CD4-positive, alpha-beta T cell treated with Interleukin-4 for 1 hour (primary cell): ENCODE measurements at places on chromosomes 12 and 14.

- DNase-seq = no peak
Measured at GRCh38 chr12:57454566-57455373, at the start of gene INHBE. INHBE (plus strand) TSS chr12:57455307; CDS start chr12:57455537, 230 bp downstream.

DNA sequence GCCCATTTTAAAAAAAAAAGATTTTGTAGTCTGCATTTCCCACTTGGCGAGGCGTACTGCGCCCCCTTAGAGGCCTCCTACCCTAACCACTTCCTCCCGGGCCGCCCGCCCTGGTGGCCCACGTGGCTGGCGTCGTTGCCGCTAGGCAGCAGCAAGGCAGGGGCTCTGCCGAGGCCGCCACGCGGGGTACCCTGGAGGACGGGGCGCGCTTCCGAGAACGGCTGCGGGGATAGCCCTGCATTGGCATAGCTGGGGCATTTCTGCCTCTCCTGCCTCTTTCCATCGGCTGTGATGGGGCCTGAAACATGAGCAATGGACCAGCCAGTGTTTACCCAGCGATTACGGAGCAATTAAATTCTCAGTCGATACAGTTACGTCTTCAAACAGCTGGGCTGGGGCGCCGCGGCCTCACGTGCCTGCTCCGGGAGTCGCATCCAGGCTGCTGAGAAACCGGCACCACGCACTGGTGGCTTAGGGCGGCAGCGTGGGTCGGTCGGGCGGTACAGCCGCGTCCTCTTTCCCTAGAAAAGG, 38.0 kb downstream of the IQSEC3 start:
- DNase-seq = peak; percentile 34

DNA sequence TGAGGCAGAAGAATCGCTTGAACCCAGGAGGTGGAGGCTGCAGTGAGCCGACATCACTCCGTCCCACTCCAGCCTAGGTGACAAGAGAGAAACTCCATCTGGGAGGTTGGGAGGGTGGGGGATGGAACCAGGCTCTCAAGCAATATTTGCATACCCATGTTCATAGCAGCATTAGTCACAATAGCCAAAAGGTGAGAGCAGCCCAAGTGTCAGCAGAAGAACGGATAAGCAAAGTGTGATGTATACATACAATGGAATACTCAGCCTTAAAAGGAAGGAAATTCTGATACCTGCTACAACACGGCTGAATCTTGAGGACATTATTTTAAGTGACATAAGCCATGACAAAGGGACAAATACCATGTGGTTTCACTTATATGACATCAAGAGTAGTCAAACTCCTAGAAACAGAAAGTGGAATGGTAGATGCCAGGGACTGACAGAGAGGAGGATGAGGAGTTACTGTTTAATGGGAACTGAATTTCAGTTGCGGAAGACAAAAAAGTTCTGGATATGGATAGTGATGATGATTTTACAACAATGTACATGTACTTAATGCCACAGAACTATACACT, 11.6 kb downstream of the DAD1 start:
- no peak for DNase-seq

GRCh38 chr14:20341646-20342045, 1.8 kb upstream of the PARP2 start:
- no peak for DNase-seq

GRCh38 chr14:66495218-66496098, 9.3 kb downstream of the CCDC196 start:
- peak; percentile 58 for DNase-seq

GRCh38 chr14:90560991-90561390, 164.2 kb downstream of the CALM1 start:
- no peak for DNase-seq

- DNase-seq = peak; percentile 23
Measured at GRCh38 chr12:103930787-103931735, 851 bp downstream of the HSP90B1 start.

- DNase-seq = no peak
Measured at GRCh38 chr12:60152756-60153155, 556.9 kb downstream of the SLC16A7 start.

- DNase-seq = no peak
Measured at GRCh38 chr12:122799641-122800243, 25.4 kb downstream of the CCDC62 start.

- DNase-seq = no peak
Measured at GRCh38 chr14:80982711-80983110, 27.3 kb downstream of the TSHR start.

DNA sequence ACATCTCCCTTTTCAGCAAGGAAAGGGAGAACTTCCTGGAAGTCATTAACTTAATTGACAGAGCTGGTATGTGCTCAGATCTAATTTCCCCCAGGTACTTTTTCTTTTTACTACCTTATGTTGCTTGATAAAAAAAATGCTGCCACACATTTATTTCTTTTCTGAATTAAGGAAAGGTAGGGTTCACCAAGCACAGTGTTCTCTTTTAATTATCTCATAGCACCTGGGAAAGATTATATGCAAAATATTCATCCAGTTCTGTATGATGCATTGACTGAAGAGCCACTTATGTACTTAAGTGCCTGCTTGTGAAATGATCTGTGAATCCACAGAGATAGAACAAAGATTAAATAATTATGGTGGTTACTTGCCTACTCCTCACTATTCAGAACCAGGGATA, 25.1 kb downstream of the KCNC2 start:
- DNase-seq = no peak

GRCh38 chr12:56991319-56992246, 14.8 kb downstream of the ZBTB39 start:
- no peak for DNase-seq

DNA sequence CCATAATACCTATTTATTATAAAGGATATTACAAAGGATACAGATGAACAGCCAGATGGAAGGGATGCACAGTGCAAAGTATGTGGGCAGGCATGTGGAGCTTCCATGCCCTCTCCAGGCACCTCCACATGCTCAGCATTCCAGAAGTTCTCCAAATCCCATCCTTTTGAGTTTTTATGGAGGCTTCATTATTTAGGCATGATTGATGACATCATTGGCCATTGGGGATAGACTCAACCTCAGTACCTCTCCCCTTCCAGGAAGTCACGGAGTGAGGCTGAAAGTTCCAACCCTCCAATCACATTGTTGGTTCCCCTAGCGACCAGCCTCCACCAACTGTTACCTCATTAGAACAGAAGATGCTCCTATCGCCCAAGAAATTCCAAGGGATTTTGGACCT, 156.4 kb downstream of the ATP23 start:
- DNase-seq = no peak

- no peak for DNase-seq
Measured at GRCh38 chr12:2879853-2880252, 2.8 kb downstream of the RHNO1 start.

GRCh38 chr12:11031307-11031706, at the start of gene TAS2R31:
TAS2R31 (minus strand) TSS chr12:11031407; CDS start chr12:11031335, 72 bp downstream.
- no peak for DNase-seq

DNA sequence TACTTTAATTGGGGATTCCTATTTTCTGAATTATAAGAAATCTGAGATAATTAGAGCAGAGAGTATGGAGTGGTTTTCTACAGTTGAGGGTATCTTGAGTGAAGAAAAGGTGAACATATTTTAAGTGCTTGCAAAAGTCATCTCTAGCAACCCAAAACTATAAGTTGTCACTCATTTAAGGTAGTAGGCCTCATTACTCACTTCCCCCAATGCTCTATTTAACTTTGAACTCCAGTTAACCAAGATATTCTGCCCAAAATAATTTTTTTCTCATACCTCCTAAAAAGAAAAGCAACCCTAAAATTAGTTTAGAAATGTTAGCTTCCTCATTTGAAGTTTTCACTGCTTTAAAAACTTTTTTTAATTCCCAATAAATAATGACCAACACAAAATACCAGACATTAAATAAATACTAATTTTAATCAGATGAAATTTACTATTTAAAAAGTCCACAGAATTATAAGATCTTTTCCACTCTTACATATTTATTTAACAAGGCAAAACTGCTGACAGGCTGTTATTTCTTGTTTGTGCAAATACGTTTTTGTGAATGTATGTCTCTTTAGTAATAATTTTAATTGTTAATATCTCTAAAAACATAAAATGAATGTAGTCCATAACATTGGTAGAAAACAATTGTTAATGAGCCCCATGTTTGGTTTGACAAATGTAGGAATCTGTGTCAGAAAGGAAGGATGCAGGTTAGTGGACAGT, 47.8 kb downstream of the VRK1 start:
- no peak for DNase-seq

GRCh38 chr12:58443273-58443980, 476.9 kb downstream of the LRIG3 start:
- no peak for DNase-seq

GRCh38 chr12:128786741-128787391, 36.9 kb downstream of the SLC15A4 start:
- no peak for DNase-seq

- no peak for DNase-seq
Measured at GRCh38 chr14:31484754-31485153, 3.1 kb downstream of the GPR33 start.

DNA sequence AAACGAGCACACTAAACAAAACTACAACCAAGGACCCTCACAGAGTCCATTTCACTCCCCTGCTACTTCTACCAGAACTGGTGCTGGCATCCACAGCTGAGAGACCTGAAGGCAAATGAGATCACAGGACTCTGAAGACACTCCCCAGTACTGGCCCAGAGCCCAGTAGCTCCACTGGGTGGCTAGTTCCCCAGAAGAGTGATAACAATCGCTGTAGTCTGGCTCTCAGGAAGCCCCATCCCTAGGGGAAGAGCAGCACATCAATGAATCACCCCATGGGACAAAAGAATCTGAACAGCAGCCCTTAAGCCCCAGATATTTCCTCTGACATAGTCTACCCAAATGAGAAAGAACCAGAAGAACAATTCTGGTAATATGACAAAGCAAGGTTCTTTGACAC, 190.7 kb upstream of the BMP4 start:
- DNase-seq = no peak
